ENCODE measurements at places on chromosomes 3 and 15. TPM values are rescaled to one million over a fixed set of nuclear protein-coding genes. Genes with fewer than 3 reads are reported as not detected.

Gene ENTPD3
- total RNA-seq, result 1.7 TPM

Gene PTPRG
- 110 TPM for total RNA-seq

Gene CGNL1
- 4.7 TPM for total RNA-seq

Gene ANKUB1
- not detected for total RNA-seq

Gene RTP1
- total RNA-seq, result not detected

Gene ATP13A5
- not detected for total RNA-seq

Gene ALG3
- total RNA-seq, result 30.1 TPM

Gene AHSG
- 0.11 TPM for total RNA-seq

Gene SUSD5
- 31.5 TPM for total RNA-seq

Gene ATP13A4
- total RNA-seq, result 0.26 TPM

Gene MYL3
- total RNA-seq, result not detected

Gene LRRIQ4
- under 0.01 TPM for total RNA-seq

Gene CCR9
- total RNA-seq, result not detected

Gene ZNF385D
- 26.8 TPM for total RNA-seq

Gene CTNNB1
- total RNA-seq, result 1,018 TPM

Gene CNTN6
- under 0.01 TPM for total RNA-seq

Gene RBMS3
- 123 TPM for total RNA-seq

Gene C15orf40
- 9.4 TPM for total RNA-seq

Gene MME
- total RNA-seq, result 26.5 TPM

Gene TMEM40
- not detected for total RNA-seq

Gene C3orf85
- total RNA-seq, result not detected

Gene ROBO2
- 1.1 TPM for total RNA-seq

Gene FAM81A
- 1.4 TPM for total RNA-seq

Gene GPR149
- total RNA-seq, result not detected
